ENCODE measurements at places on chromosomes 6 and 20.

GRCh38 chr6:45212976-45213375 is 115.2 kb upstream of the RUNX2 start:
- DNase-seq = no peak

DNA sequence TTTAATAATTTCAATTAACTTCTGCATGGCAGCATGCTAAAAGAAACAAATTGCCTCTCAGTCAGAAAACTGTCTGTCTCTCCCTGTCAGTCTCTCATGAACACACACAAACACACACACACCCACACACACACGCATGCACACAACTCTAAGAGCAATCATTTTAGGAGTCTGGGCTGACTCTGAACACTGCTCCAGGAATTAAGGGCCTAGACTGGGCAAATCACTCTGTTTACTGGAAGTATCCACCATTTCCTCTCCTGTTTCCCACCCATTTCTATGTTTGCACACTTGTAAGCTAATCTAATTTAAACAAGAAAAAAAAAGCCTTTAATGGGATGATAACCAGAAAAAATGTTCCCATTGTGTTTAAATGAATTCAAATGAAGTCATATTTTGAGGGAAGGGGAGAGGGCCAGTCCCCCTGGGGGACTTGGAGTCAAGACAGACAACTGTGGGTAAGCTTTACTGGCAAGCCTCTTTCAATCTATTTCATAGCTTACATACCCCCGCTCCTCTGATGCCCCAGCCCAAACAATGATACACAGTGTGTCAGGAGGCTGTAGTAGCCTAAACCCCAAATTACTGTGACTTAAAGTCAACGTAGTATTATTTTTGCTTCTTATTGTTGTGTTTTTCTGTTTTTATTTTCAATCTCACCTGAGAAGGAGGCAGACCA is 447.8 kb upstream of the FLRT3 start:
- no peak for DNase-seq

GRCh38 chr6:12113190-12113577 is 101.1 kb downstream of the HIVEP1 start:
- peak; percentile 42 for DNase-seq

DNA sequence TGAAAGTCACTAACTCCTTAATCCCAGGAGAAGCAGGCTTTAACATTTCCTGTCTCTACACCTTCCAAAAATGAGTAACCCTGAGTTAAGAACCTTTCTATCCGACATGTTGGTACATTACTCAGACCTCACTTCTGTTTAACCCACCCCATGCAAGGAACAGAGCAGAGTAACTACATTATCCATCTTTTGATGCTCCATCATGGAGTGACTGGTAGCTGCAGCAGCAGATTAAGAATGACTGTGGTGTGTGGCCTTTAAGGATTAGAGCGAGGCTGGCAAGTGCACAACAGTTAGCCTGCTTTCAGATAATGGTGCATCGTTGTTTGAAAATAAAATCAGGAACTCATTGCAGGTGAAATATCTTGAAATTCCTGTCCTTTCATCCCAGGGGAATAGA is 2.0 kb downstream of the TRAF3IP2 start:
- DNase-seq = no peak

DNA sequence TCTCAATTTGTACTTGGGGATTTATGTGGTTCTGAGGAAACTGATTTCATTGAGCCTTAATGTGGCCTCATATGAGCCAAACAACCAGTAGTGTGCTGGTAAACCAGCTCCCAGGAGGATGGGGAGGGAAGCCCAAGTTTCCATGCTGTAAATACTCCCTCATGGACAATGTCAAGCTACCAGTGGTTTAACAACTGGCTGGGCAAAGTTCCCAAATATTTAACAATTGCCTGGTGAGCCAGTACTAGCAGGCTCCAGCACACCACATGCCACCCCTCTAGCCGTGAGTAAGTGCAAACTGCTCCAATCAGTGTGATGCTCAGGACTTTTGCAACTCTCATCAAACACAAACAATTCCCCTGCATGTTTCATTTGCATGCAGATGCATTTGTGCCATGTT is 19.2 kb upstream of the CDKN1A start:
- no peak for DNase-seq

DNA sequence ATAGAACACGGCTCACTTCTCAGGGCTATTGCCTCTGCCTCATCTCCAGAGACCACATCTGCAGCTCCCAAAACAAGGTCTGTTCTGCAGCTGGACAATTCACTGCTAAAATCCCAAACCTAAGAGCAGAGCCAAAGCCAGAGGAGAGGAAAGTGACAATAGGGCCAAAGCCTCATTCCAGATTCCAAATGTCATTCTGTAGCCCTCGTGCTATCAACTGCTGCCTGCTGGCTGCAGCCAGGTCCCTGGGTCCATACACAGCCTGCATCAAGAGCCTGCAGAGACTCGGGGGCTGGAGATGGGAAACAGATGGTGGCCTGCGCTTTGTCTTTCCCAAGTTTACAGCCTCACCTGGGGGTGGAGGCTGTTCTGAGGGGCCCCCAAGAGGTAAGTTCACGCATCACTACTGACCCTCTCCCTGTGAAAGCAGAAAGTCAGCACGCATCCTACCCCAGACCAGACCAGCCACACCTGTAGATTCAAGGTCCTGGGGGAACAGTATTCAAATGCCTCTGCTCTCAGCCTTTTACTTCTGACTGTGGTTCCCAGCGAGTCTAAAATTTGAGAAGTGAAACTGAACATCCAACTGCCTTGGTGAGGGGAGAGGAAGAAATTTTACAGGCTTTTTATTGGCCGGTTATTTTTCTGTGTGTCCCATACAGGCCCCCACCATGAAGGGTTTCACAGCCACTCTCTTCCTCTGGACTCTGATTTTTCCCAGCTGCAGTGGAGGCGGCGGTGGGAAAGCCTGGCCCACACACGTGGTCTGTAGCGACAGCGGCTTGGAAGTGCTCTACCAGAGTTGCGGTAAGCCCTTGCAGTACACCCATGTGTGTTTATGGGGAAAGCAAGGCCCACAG is at the start of gene LY86:
LY86 (plus strand) TSS at position 657 of the 860 bp plus-strand sequence; CDS start at position 672, 15 bp downstream.
- DNase-seq = no peak

DNA sequence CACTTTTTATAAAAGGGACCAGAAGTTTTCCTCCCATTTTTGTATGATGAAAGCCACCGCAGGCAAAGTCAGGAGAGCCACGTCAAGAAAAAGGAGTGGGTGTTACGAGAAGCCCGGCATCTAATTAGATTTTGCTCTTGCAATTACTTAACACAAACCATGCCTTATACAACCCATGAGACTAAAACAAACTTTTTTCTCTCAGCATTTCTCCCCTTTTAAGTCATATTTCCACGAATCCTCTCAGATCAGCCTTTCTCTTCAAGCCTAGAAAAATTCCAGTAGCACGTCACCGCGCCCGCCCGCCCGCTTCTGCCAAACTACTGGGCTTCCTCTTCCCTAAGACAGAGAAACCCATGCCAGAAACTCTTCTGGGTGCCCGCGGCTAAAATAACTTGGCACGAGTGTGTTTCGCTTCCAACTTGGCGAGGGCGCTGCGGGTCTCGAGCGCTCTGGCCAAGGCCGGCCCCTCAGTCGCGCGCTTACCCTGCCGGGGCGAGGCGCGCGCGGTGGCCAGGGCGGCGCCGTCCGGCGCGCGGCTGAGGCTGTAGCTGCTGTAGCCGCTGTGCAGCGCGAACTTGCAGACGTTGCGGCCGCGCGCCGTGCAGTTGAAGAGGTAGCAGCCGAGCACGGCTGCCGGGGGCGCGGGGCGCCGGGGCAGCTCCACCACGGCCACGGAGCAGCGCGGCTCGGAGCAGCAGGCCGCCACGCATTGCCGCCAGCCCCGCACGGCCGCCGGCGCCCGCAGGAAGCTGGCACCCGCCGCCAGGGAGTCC is 1.0 kb downstream of the LRP11 start:
- DNase-seq = peak; percentile 49

DNA sequence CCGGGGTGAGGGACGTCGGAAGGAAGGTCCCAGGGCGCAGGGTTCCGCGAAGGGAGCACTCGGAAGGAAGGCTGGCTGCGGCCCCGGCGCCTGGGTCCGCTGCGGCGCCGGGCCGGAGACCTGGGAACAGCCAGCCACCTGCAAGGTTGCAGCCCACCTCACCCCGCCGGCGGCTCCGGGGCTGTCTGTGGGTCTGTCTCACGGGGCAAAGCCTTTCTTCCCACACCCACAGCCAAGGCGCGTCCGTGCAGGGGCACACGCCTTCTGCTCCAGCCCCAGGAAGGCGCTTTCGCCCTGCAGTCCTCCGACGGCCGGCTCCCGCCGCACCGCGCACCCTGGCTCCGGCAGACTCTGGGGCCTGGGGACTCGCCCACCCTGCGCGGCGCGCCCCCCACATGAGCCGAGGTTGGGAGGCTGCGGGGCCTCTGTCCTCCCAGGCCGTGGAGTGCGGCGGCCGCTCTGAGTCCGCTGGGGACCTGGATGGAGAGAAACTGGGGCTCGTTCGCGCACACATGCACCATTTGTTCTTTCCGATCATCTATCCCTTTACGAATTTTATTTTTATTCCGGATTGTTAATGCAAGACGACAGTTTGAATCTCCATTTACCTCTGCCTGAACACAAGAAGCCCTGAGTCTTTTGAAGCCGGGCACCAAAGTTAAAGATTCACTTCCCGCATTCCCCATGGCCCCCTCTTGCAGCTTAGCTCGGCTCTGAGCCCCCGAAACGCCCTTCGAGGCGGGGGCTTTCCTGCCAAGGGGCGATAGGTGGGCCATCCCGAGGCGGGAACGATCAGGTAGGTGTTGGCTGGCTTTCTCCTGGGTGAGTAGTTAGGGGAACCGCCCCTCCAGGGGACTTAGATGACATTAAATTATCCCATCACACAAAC is 4.5 kb upstream of the FOXC1 start:
- no peak for DNase-seq

- no peak for DNase-seq
These were observed 241.4 kb upstream of the SOX4 start for GRCh38 chr6:21352131-21352530.

DNA sequence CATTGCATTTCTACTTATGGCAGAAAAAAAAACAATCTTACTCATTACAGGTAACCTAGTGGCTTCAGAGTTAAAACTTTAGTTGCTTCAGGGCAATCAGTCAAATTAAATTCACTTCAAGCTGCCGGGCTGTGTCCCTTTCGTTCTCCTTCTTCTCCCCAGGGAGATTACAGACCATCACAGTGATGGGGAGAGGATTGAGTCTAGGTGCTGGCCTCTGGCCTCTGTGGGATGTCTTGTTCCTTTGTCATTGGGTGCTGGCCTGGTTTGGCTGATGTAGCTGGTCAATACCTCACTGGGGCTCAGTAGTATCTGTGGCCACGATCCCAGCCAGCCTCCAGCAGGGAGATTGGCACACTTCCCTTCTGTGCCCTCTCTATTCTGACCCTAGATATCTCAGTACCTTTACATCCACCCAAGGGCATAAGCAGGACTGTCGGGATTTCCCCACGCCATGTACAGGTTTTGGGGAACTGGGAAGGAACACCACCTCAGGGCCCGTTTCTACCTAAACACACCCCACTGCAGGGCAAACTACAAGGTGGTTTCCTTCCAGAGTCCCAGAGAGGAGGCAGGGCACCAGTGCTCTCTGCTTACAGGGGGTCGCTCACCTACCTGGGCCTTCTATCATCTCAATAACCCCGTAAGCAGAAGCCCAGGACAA is 15.4 kb downstream of the FYN start:
- no peak for DNase-seq

DNA sequence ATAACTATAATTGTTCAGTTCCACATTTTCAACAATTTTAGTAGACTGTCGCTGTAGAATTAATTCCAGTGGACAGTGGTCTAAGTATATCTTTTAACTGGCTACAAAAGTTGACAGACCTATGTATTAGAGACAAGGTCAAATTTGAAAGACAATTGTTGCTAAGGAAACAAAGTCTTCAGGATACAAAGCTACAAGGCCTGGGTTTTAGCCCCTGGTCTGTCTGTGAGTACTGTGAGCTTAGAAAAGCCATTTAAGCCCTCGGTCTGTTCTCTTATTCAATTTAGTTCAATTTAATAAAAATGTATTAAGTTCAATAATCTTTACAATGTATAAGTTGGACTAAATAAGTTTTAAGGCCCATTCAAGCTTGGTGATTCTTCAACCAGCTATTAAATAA is 352.5 kb downstream of the HDGFL1 start:
- no peak for DNase-seq

DNA sequence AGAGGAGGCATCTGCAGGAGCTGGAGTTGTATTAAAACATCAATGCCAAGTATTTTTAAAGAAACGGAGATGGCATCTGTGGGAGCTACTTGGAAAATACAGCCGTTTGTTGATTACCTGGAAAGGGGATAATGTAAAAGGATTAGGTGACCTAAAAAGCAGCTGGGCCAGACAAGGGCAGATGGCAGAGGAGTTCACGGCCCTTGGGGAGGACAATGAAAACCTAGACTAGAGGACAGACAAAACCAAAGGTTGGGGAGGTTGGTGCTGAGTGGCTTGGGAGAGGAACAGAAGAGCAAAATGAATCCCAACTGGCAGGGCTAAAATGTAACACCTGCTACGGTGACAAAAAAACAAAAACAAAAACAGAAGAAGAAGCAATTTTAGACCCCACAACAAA is 260.5 kb upstream of the JARID2 start:
- no peak for DNase-seq

- no peak for DNase-seq
These were observed 236.8 kb downstream of the DLL1 start for GRCh38 chr6:170053966-170054661.

DNA sequence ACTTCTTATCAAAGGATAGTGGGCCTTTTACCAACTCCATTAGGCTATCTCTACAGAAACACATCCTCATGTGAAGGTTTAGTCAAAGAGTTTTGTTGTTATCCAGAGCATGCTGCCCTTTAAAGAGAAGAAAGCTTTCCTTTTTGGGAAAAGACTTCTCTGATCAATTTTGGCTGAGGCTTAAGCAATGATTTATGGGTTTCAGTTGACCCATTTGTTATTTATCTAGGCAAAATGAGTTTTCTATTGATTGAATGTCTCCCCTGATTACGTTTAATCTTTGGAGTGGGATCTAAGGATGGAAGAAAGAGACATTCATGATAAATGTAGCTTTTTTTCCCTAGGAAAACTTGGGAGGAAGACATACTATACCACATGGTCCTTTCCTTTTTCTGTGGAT is 326.6 kb upstream of the JAG1 start:
- no peak for DNase-seq

DNA sequence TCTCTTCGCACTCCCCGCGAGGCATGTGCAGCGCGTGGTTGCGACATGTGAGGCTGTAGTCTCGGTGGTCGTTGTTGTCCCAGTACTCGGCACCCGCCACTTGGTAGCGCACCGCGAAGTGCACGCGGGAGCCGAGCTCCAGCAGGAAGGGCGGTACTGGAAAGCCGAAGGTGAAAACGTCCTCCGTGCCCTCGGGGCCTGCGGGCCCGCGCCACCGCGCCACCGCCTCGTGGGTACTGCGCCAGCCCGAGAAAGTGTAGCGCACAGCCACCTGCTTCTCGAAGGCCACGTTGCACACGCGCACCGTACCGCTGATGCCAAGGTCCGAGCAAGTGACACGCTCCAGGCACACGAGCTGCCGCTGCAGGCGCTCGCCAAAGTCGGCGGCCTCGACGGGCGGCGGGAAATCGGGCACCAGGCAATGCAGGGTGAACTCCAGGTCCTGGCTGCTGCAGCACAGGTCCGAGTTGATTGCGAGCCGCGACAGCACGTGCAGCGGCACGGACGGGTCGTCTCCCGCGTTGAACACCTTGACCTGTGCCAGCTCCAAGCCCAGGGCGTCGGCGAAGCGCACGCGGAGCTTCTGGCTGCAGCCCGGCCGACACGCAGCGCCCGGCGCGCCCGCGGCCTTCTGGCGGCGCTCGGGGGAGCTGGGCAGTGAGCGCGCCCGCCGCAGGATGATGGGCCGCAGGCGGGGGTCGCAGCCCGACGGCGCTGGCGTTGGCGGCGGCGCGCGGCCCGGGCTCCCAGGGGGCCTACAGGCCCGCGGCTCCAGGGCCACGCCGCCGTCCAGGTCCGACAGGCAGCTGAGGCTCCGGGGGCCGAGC is 840 bp downstream of the PPP1R3D start:
- no peak for DNase-seq

All from activated CD4-positive, alpha-beta T cell treated with anti-CD3 and anti-CD28 coated beads for 48 hours (primary cell).